ENCODE measurements at places on chromosomes 1 and 21. TPM values are rescaled to one million over a fixed set of nuclear protein-coding genes. Genes with fewer than 3 reads are reported as not detected.

DNA sequence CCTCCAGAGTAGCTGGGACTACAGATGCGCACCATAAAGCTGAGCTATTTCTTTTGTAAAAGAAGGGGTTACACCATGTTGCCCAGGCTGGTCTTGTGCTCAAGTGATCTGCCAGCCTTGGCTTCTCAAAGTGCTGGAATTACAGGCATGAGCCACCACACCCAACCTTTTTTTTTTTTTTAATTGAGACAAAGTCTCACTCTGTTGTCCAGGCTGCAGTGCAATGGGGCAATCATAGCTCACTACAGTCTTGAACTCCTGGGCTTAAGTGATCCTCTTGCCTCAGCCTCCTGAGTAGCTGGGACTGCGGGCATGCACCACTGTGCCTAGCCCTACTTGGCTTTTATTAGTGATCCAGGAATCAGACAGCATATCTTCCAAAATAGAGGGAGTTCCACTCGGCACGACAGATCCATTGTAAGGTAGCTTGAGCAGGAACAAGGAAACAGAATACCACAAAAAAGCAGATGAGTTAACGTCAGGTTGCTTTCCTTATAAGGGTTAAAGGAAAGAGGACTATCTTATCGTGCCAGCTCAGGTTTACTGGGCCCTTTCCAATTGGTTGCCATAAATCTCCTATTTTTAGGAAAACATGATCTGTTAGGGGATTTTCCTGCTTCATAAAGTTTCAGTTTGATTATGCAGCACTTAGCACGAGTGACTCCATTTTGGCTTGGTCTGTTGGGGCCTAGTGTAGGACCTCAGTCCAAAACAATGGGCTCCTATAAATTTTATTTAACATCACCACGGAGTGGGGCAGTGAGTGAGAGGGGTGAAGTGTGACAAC is 45.2 kb downstream of the NENF start:
- no peak for DNase-seq

GRCh38 chr1:168437821-168438220 is 106.0 kb downstream of the XCL2 start:
- DNase-seq: no peak

Gene MAEL
- not detected for polyA plus RNA-seq

Gene DUSP12
- 34.9 TPM for polyA plus RNA-seq

Gene ATP6V1G3
- polyA plus RNA-seq: not detected

Gene HEYL
- polyA plus RNA-seq: 0.14 TPM
